ENCODE measurements at places on chromosomes 12 and 14. TPM values are rescaled to one million over a fixed set of nuclear protein-coding genes. Genes with fewer than 3 reads are reported as not detected.

- DNase-seq: no peak
- H3K4me1 ChIP-seq: no peaks in the 10 kb centered on the region
- no peaks in the 10 kb centered on the region for H3K36me3 ChIP-seq
- no peak overlapping the region for H3K27ac ChIP-seq
- H3K27me3 ChIP-seq: no peaks in the 10 kb centered on the region
- no peak overlapping the region for H3K4me3 ChIP-seq
These were observed 48.0 kb downstream of the SLC17A8 start for GRCh38 chr12:100404769-100405407.

DNA sequence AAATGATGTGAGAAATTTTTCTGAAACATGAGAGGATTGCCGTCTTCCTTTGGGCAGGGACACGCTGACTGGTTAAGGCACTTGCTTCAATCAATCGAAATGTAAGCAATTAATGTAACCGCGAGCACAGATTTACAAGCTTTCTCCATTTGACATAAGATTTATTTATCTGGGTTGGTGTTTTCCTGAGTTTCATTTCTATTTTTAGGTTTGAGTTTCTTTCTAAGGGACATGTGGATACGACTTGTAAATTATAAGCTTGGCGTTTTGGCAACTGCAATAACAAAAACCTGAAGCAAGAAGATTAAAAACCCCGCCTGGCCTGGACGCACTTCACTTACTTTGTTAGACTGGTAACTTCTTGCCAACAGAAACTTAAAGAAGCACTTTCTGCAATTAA, 20.3 kb upstream of the SINHCAF start:
- no peak overlapping the region for H3K4me3 ChIP-seq
- DNase-seq: peak; percentile 4
- no peaks in the 10 kb centered on the region for H3K36me3 ChIP-seq
- H3K27ac ChIP-seq: no peak overlapping the region
- peaks cover 12% of the 10 kb centered on the region for H3K27me3 ChIP-seq
- no peaks in the 10 kb centered on the region for H3K4me1 ChIP-seq

GRCh38 chr12:46377678-46378077, 5.1 kb upstream of the SLC38A2 start:
- H3K36me3 ChIP-seq: no peaks in the 10 kb centered on the region
- DNase-seq: peak; percentile 73
- H3K27ac ChIP-seq: peak overlapping the region; percentile 66
- H3K4me3 ChIP-seq: no peak overlapping the region
- H3K27me3 ChIP-seq: no peaks in the 10 kb centered on the region

Gene RASSF9
- 5.8 TPM for total RNA-seq

Gene CLMN
- total RNA-seq: 1.1 TPM

- H3K4me1 ChIP-seq: peaks cover 33% of the 10 kb centered on the region
- H3K4me3 ChIP-seq: no peak overlapping the region
- H3K27ac ChIP-seq: peak overlapping the region; percentile 95
- no peaks in the 10 kb centered on the region for H3K36me3 ChIP-seq
These were observed 25.1 kb upstream of the ATP2B1 start for GRCh38 chr12:89733579-89734201.

DNA sequence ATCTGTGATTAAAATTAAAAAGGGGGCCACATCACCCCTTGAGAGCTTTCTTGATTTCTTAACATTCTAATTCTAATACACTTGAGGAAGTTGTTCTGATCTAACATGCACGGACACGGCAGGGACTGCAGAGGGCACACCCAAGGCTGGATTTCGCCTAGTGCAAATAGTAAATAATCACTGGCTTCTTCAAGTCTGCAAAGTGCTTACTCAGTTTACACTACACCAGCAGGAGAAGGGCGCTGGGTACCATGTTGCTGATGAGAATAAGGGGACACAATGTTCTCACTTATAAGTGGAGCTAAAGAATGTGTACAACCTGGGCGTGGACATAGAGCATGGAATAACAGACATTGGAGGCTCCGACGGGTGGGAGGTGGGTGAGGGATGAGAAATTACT, 34.2 kb downstream of the TBX5 start:
- no peak overlapping the region for H3K27ac ChIP-seq
- H3K36me3 ChIP-seq: no peaks in the 10 kb centered on the region
- no peak for DNase-seq
- H3K27me3 ChIP-seq: no peaks in the 10 kb centered on the region
- H3K4me3 ChIP-seq: no peak overlapping the region

- no peak for DNase-seq
- H3K4me1 ChIP-seq: no peaks in the 10 kb centered on the region
- H3K27ac ChIP-seq: no peak overlapping the region
- no peak overlapping the region for H3K4me3 ChIP-seq
- H3K27me3 ChIP-seq: no peaks in the 10 kb centered on the region
These were observed 761.2 kb downstream of the NOVA1 start for GRCh38 chr14:25836636-25837035.

Data from osteoblast (primary cell).